Activated CD8-positive, alpha-beta memory T cell treated with anti-CD3 and anti-CD28 coated beads, Interleukin-2, amount 10 ng/mL, durations not matched to agents 7 days and 5 days (primary cell): ENCODE measurements at places on chromosomes 2 and 18. TPM values are rescaled to one million over a fixed set of nuclear protein-coding genes. Genes with fewer than 3 reads are reported as not detected.
A peak's percentile ranks its signal among the peaks of the same experiment; 100 is the strongest.

- DNase-seq = no peak
These were observed 95.4 kb upstream of the CCDC85A start for GRCh38 chr2:56088411-56088810.

- DNase-seq = no peak
These were observed 115.3 kb upstream of the NDUFV2 start for GRCh38 chr18:8987241-8987640.

- DNase-seq = no peak
These were observed 145.0 kb downstream of the SRBD1 start for GRCh38 chr2:45466053-45466452.

GRCh38 chr2:50865235-50865634, 166.7 kb downstream of the NRXN1 start:
- DNase-seq = no peak

DNA sequence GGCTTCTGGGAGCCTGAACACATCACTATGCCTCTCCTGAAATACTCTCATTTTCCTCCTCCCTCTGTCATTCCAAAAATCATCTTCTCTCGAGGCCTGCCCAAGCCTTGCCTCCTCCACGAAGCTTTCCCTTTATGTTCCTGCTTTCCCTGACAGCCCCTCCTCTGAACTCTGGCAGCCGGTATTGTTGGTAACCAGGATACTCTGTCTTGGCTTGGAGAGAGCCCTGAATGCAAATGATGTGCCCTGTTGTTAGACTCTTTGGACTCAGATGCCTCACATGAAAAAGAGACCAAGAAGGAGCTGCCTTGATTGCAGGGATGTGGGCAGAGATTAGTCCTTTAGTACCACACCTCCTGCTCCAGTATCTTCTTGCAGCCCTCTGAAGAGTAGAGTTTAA, 138.5 kb upstream of the DLX2 start:
- no peak for DNase-seq

GRCh38 chr18:8741117-8741516, 35.8 kb downstream of the MTCL1 start:
- DNase-seq = no peak

- no peak for DNase-seq
These were observed 23.4 kb downstream of the METTL21A start for GRCh38 chr2:207601774-207602173.

- no peak for DNase-seq
These were observed 11.9 kb upstream of the REG3A start for GRCh38 chr2:79171348-79171958.

- DNase-seq = no peak
These were observed 62.0 kb upstream of the ST3GAL5 start for GRCh38 chr2:85950743-85951142.

DNA sequence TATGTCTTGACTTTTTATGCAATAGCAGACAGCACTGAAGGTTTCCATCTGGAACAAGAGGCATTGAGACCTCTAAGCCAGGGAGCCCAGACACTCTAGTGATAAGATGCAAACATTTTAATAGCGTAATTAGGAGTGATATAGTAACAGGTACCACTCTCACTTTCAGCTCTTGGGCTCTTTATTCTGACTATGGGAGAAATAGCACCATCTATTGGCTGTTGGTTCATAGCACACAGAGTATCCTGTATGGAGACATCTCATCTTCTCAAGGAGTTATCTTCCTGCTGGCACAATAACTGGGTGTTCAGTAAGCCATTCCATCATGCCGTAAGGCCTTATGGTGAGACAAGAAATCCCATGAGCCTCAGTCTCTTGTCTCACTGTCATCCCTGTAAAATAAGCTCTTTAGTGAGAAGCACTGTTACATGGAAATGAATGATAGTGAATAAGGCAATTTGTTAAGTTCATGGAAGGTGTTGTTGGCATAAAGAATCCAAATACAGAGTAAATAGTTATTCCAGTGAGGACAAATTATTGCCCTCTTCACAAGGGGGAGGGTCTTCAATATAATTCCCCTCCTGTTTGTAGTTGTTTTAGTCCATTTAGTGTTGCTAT, 48.3 kb downstream of the THUMPD2 start:
- no peak for DNase-seq

GRCh38 chr2:68854476-68854875, 16.7 kb downstream of the BMP10 start:
- no peak for DNase-seq

GRCh38 chr2:22855761-22856184, 529.2 kb upstream of the KLHL29 start:
- DNase-seq = no peak

DNA sequence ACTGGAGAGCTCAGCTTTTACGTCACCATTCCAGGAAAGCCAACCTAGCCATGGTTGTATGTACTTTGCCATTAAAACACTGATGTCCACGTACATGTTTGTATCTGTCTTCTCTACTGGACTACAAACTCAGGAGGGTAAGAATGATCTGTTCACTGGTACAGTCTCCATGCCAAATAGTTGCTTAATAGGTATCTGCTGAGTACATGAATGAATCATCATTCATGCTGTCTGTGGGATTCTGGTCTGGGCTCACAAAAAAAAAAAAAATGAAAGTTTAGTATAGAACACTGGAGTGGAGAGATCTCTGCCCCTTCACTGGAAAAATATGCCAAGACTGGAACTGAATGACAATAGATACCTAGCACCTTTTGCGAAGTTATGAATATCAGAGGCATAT, 102.6 kb upstream of the ITGA4 start:
- no peak for DNase-seq

DNA sequence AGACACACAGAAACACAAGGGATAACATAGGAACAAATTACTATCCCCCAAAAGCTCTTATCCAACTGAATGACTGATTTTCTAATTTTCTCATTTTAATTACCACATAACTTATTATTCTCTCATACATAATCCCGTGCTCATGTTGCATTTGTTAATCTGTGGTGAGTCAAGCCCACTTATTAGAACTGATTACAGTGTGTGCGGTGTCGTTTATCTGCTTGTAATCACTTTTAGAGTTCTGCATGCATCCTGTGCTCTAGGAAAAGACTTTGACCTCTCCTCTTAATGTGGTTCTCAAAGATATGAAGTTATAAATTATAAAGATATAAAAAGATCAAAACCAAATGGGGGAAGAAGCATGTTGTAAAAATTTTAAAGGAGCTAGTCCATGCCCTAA, 29.7 kb downstream of the CNDP1 start:
- no peak for DNase-seq

DNA sequence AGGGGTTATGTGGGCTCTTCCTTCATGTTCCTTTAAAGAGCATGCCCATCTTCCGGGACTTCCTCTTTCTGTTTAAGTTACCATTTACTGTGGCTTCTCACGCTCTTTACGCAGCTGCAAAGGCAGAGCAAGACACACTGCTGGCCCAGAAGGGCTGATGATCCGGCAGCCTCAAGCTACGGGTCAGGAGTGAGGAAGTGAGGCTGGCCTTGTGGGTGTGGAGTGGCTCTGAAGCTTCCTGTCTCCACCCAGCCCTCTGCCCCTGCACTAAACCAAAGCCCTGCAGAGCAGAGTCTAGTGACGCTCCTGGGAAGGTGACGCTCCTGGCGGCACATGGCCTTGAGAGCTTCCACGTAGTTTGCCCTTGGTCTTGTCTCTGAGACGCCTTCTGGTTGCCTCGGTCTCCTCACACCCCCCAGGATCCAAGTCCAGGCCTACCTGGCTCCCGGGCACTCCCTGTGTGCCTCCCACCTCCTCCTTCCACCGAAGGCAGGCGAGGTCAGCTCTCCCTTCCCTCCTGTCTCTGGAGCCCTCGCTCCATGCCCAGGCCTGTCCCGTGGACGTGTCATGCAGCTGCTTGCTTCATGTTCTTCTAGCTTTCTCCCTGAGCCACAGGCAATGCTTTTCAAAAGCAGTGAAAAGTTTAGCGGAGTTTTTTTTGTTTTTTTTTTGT, 50.3 kb downstream of the ARL4C start:
- DNase-seq = peak; percentile 96

GRCh38 chr2:72094701-72095100, 53.0 kb downstream of the CYP26B1 start:
- DNase-seq = no peak

GRCh38 chr2:19358242-19359020, at the start of gene OSR1:
Gene OSR1 (minus strand): TSS chr2:19358623. CDS start chr2:19353805, 4,818 bp downstream.
- no peak for DNase-seq

DNA sequence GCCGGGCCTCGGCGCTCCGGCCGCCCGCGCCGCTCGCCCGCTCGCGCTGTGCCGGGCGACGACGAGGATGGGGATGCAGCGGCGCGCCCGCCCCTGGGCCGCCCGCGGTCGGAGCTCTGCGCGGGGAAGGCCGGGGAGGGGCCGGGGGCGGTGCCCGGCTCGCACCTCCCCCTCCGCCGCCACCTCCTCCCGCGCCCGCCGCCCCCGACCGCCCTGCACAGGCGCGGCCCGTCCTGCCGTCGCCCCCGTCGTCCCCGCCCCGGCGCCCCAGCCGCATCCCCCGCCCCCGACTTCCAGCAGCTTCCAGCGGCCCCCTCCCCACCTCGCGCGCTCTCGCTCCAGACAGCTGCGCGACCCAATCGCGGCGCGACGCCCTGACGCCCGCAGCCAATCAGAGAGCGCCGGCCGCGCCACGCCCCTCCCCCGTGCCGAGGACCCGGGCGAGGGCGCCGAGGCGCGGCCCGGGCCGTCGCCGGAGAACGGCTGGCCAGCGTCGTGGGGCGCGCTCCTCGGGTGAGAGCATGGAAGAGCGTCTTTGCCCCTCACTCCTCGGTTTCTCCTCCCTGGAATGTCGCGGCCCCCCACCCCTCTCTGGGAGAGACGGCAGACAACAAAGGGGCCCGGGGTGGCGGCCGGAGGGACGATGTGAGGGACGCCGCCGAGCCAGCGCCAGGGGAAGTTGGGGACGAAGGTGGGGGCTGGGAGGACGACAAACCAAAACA, at the start of gene MBOAT2:
Gene MBOAT2 (minus strand): TSS at position 69 of the 722 bp plus-strand sequence. CDS start 70 bp downstream, outside the sequence.
- DNase-seq = peak; percentile 81

GRCh38 chr2:236688563-236689392, 119.2 kb downstream of the ACKR3 start:
- no peak for DNase-seq

DNA sequence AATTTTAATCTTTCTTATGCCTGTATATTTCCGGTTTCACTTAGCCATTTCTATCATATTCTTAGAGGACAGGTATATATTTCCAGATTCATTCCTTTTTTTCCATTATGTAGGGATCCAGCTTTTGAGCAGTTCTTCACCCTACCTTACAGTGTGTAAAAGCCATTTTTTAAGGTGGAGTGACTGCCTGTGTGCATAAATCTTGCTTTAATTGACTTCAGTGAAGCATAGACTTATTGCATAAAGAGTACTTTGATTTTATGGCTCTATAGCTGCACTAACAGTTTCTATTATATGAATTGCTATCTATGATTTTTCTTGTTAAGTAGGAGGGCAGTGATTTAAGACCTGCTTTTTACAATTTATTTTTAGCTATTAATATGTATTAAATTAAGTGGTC, 132.6 kb downstream of the NYAP2 start:
- DNase-seq = no peak

GRCh38 chr2:26401739-26402541, at the start of gene DRC1:
Gene DRC1 (plus strand): TSS chr2:26401920. CDS start chr2:26401990, 70 bp downstream.
- peak; percentile 65 for DNase-seq

DNA sequence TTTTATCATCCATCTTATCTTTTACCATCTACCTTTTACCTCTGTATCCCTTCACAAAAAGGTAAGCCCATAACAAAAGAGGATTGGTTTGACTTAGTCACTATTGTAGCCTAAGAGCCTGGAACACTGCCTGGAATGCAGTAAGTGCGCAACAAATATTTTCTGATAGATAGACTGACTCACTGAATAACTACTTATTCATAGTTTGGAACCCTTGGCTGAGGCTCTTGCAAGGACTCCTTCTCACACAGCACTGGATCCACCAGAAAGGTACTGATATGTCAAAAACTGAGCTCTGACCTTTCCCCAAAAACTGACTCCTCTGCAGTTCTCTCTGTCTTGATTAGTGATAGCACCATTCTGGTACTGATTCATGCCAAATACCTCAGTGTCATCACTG, 426.7 kb downstream of the SETBP1 start:
- no peak for DNase-seq

GRCh38 chr2:69131983-69132675, 119.2 kb downstream of the ANTXR1 start:
- no peak for DNase-seq

- no peak for DNase-seq
These were observed 44.2 kb downstream of the ARID5A start for GRCh38 chr2:96580771-96581170.

DNA sequence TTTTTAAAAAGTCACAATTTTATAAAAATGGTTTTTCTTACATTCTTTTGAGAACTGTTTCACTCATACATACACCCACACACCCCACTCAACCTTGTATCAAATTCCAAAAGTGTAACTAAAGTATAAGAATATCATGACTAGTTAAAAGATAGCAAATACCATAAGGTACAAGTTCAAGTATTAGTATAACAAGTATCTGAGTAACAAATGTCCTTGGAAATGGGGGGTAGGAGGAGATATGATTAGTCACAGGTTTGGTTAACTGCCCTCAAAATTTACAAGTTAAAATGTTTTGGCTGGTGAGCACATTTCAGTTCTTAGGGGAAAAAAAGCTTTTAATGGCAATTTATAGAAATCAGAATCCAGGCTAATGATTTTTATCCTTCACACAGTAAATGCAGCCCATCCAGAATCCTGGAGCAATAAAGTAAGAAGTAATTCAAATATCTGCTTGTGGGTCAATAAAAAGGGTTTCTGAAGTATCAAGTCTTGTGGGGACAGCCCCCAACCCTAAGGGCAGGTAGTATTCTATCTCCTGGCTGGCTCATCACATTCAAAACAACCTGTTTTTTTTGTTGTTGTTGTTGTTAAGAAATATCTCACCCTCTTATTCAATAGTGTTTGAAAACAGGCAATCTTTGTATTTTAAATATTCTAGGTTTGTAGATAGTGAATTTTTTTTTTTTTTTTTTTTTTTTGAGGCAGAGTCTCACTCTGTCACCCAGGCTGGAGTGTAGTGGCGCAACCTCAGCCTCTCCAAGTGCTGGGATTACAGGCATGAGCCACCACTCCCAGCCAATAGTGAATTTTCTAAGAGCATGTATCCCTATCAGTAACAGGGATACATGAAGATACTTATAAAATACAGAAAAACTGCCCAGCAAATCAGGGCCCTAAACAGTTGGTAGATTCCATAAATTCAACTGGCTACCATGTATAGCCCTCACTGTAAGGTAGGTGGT, 14.5 kb downstream of the IAH1 start:
- DNase-seq = no peak

- DNase-seq = no peak
These were observed 16.2 kb downstream of the NXPH2 start for GRCh38 chr2:138763971-138764370.

DNA sequence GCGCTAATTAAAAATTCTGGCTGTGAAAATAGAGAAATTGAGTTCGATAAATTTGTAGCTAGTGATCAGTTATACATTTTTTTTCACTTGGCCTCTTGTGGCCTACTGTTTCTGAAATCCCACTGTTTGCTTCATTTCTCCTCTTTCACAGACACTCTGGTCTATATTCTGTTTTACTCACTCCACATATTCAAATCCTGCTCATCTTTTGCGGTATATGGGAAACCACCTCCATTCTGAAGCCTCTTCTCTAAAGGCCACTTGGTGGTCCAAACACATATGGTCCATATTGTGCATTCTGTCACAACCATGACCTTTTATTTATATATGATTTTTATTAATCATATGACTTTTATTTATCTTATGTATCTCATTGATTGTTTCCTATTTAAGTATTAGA, 67.0 kb downstream of the MYO1B start:
- no peak for DNase-seq

GRCh38 chr18:70420146-70420898, 131.5 kb downstream of the SOCS6 start:
- DNase-seq = no peak

The E2F6 gene
- 7.5 TPM for total RNA-seq

The CFAP65 gene
- not detected for total RNA-seq

The UGT1A8 gene
- total RNA-seq = not detected

The TRIM54 gene
- total RNA-seq = not detected

The ANKRD29 gene
- not detected for total RNA-seq

The PPIG gene
- 56.7 TPM for total RNA-seq

The POTEJ gene
- total RNA-seq = not detected

The HRH4 gene
- total RNA-seq = not detected
